ENCODE measurements at places on chromosomes 1 and 21.

DNA sequence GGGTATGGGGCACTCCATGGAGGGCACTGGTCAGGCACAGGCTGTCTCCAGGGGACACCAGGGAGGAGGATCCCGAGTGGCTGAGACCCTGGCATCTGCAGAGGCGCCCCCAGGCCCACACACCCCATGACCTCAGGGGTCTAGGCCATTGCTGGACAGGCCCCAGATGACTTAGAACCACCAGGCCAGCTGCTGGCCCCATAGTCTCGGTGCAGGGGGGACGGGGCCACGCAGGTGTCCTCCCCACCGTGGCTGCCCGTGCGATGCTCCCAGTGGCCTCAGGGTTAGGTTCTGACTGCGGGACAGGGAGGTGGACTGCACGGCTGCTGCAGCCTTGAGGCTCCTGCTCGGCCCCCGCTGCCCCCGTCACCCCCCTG, 44.0 kb downstream of the MORN1 start:
- no peak for DNase-seq

DNA sequence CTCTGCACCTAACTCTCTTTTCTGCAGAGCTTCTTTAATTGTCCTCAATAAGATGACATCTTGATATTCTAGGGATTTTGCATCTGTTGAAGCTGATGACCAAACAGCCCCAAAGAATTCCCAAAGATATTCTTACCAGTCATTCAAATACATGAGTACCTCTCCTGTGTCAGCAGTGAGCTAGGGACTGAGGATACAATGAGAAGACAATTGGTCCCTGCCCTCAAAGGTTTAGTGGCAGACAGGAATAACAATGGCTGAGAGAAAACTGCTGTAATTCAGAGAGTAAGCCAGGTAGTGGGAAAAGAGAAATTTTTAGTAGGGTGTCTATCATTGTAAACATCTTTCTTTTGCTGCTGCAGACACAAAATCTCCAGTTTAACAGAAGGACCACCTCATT, 5.9 kb downstream of the MCOLN3 start:
- DNase-seq, result no peak

DNA sequence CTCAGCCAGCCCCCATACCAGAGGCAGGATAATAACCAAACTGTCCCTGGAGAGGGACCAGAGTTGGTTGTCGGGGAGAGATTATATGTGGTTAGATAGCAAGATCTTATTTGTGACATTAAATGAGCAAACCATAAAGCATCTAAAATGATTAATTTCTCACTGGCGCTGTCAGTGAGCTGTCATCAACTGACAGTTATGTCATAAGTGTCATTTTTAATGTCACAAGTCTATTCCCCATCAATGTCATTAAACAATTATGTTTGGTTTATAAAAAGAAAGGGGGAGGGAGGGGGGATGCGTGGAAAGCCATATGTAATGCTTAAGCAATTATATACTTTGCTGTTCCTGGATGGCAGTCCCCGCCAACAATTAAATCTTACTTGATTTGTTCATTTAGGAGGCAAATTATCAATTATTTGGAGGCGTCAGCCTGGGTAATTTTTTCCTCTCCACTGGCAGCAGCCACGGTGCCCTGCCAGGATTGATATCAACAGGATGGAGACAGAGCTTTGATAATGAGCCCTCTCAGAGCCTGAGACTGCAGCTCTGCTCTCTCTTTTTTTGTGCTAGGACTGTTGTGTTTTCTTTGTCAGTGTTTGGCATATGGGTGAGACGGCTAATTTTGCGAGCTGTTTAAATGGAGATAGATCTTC, 333.6 kb upstream of the CAMK1G start:
- no peak for DNase-seq

DNA sequence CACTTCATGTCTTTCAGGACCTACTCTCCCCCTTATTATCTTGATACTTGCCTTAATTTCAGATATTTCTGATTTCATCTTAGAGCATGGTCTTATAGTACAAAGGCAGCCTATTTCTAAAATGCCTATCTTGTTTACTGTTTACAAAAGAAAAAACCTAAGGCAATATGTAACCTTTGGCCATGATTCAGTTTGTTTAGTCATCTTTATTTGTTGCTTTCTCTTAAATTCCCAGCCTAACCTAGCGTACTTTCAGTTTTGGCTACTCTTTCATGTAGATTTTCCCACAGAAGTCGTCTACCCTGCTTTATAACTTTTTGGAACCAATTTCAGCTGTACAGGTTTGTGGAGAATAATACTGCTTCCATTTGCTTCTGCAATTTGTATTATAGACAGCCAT, 81.8 kb downstream of the KIF1B start:
- DNase-seq, result no peak

GRCh38 chr1:67313934-67314671, 6.4 kb downstream of the IL12RB2 start:
- DNase-seq, result no peak

DNA sequence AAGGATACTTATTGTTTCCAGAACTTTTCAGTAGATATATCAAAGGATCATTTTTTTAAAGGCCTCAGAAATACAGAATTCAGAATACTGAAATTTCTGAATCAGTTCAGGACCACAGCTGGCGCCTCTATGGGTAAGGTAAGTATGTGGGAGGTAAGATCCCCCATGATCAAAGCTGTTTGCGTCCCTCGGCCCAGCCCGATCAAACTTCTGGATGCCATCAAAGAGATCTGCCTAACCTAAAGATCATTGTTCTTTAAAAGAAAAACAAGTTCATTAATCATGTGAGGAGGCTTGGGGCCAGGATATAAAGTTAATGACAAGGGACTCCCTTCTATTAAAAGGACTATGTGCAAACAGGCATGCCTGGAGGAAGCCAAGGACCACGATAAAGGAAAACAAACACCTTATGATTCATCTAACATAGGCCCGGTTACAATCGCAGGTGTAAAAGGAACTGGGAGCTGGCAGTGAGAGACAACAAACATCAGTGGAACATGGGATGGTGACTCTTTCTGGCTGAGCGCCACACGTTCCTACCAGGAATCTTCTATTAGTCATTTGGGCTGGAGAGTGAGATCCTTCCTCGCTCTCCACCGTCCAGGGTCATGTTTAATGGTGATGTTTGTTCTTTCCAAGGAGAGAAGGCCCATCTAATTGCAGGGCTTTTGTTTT, 2.8 kb upstream of the BACE2 start:
- no peak for DNase-seq

GRCh38 chr1:92466683-92467352, 19.9 kb downstream of the GFI1 start:
- no peak for DNase-seq

GRCh38 chr1:25924454-25924853, 18.2 kb upstream of the STMN1 start:
- no peak for DNase-seq

DNA sequence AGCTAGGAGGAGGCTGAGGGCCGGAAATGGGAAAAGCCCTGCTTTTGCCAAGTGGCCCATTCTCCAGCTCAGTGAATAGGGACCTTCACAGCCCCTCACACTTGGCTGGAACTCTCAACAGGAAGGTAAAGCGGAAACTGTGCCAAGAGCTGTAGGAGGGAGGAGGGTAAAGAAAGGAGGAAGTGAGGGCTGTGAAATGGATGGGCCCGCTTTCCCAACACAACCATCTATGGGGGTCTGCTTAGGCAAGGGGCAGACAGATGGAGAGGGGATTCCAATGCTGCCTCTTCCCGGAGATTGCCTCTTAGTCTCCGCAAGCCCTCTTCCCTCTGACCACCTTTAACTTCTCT, 5.2 kb downstream of the INKA2 start:
- DNase-seq, result no peak

DNA sequence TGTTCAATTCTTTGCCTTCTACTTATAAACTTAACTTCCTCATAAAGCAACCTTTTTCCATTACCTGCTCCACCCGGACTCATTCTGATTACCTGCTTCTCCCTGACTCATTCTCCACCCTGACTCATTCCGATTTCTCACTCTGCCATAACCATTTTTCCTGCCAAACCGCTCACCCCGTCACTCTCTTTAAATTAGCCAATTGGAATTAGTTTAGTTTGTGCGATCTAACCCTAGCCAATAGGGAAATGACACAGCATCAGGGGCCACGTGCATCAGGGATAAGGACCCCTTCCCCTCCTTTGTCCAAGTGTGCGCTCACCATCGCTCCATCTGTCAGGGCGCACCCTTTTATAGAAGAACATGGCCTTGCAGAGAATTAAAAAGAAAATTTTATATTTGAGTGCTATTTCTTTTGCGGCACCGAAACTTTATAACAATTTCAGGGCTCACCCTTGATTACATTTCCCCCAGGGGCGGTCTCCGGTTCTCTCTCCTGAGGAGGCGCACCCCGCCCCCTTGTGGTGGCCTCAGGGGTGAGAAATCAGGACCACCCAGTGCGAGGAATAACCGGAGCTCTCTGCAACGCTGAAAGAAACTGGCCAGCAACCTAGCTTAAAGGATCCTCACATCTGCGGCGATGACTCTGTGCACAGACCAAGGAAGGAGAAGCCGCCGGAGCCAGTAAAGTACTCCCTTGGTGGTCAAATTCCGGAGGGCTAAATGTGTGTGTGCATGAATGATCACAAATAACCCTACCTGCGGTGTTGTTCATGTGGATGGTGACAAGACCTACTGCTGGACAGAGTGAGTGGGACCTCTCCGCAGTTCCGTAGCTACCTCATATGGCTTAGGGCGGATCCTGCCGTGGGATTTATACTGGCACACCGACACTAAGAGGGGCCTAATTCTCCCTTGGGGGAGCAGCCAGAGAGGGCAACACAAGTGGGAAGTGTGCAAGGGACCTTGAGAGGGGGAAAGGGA, 30.3 kb upstream of the CBR3 start:
- peak; percentile 45 for DNase-seq

GRCh38 chr1:36612881-36613280, 130.2 kb upstream of the CSF3R start:
- no peak for DNase-seq

GRCh38 chr1:156075162-156075561, 7.1 kb downstream of the MEX3A start:
- no peak for DNase-seq

- no peak for DNase-seq
These were observed 17.7 kb downstream of the FOXJ3 start for GRCh38 chr1:42317308-42317707.

DNA sequence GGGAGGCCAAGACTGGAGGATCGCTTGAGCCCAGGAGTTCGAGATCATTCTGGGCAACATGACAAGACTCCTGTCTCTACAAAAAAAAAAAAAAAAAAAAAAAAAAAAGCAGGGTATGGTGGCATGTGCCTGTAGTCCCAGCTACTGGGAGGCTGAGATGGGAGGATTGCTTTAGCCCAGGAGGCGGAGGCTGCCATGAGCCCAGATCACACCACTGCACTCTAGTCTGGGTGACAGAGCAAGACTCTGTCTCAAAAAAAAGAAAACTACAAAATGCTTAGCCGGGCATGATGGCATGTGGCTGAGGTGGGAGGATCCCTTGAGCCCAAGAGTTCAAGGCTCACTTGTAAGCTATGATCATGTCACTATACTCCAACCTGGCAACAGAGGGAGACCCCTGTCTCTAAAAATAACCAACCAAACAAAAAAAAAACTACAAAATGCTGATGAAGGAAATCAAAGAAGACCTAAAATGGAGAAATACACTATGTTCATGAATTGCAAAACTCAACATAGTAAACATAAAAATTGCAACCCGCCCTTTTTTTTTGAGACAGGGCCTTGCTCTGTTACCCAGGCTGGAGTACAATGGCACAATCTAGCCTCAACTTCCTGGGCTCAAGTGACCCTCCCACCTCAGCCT, 20.4 kb downstream of the SHISAL2A start:
- DNase-seq, result no peak

- no peak for DNase-seq
These were observed 10.6 kb upstream of the SLC19A1 start for GRCh38 chr21:45552696-45553391.

GRCh38 chr1:119250299-119250698, 109.8 kb upstream of the WARS2 start:
- DNase-seq, result no peak

DNA sequence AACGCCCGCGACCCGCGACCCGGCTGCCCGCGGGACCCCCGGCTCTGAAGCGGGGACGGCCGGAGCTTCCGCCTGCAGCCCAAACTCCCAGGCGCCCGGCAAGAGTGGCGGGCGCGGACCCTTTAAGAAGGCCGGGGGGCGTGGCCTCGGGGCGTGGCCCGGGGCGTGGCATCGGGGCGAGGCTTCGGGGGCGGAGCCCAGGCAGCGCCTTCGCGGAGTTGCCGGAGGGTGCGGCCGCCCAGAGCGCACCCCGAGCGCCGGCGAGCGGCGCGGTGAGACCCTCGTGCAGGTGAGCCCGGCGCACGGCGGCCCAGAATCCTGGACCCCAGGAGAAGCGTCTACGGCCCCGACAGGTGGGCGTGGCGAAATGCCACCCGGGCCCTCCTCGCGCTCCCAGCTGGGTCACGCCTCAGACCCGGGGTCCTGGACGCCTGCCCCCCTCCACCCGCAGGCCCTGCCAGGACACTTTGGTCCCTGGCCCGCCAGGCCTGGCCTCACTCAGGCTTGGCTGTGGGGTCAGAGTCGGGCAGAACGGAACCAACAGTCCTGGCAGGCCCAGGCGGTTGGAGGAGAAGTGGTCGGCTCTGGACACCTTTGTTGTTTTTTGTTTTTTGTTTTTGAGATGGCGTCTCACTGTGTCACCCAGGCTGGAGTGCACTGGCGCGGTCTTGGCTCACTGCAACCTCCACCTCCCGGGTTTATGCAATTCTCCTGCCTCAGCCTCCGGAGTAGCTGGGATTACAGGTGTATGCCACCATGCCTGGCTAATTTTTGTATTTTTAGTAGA, 14.4 kb downstream of the RNF223 start:
- peak; percentile 91 for DNase-seq

GRCh38 chr1:41655632-41656031, 171.1 kb upstream of the EDN2 start:
- no peak for DNase-seq

DNA sequence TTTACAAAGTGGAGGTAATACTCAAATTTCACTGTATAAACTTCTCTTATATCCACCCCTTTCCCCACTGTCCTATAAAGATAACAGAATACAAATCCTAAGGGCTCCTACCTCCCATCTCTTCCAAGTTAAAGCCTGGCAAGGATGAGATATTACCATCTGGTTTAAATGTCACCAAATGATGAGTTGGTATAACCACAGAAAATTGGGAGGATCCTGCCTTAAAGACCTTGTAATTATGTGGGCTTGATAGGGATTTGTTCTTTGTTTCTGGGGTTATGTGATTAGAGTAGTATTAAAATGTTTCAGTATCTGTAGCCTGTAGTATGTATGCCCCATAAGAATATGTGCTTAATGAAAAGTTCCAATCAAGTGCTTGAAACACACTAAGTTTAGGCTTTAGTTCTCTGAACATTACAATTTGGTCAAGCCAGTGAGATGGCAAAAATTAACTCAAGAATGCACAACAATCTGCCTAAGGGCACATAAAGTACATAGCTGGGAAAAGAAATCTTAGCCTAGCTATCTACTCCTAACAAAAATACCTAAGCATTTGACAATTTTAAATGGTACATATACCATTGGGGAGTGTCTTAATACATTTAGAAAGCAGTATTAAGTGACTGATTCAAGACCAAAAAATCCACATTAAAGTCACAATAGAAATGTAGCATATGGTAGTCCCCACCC, 14.0 kb downstream of the KDM5B start:
- DNase-seq, result no peak

GRCh38 chr1:163668472-163668871, 346.7 kb downstream of the NUF2 start:
- DNase-seq, result no peak

- DNase-seq, result no peak
These were observed 277.5 kb downstream of the PDE4B start for GRCh38 chr1:66069976-66070876.

Data from CD4-positive, alpha-beta T cell treated with Interleukin-12 subunit alpha and Interleukin-12 subunit beta, for 1 hour (primary cell).